ENCODE measurements at places on chromosomes 7 and 10. TPM values are rescaled to one million over a fixed set of nuclear protein-coding genes. Genes with fewer than 3 reads are reported as not detected.

GRCh38 chr7:3042861-3043489 lies 692 bp downstream of the CARD11 start:
- no peak for DNase-seq

The CALHM2 gene
- total RNA-seq: 15.3 TPM

DNA sequence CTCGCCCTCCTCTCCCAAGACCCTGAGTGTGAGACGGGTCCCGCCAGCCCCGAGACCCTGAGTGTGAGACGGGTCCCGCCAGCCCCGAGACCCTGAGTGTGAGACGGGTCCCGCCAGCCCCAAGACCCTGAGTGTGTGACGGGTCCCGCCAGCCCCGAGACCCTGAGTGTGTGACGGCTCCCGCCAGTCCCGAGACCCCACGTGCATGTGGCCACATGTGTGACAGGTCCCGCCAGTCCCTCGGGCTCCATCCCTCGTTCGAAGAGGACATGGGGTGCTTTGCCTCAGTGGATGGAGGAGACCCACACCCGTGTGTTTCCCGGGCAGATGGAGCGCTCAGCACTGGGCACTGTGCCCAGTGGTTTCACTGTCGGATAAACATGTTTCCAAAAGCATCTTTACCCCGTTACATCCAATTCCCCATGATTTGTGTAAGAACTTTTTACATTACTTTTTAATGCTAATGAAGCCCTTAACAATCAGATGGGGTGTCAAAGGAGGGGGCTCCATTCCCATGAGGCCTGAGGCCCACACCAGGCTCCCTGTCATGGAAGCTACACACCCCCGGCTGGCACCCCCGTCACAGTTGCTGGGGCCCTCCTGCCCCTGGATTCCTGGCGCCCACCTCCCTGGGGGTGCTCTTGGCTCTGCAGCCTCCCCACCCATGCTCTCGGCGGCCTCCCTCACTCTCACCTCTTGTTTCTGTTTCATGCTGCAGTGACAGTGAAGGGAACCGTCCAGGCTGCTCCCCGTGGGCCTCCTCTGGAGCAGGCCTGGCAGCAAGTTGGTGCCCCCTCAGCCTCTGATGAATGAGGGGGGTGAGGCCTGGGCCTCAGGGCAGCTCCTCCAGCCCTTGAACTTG lies 48.5 kb upstream of the CFAP46 start:
- no peak for DNase-seq

- DNase-seq: no peak
These were observed 944.4 kb upstream of the ZNF722 start for GRCh38 chr7:63054191-63054661.

- DNase-seq: no peak
These were observed 29.8 kb downstream of the ADAP1 start for GRCh38 chr7:924541-925231.

GRCh38 chr10:132035476-132035875 lies 30.3 kb upstream of the JAKMIP3 start:
- DNase-seq: no peak

The ZNF239 gene
- 0.35 TPM for total RNA-seq

GRCh38 chr10:15189133-15189885 lies 20.8 kb upstream of the NMT2 start:
- DNase-seq: no peak

The CACNA2D1 gene
- 1.5 TPM for total RNA-seq

GRCh38 chr7:136923111-136923667 lies 54.7 kb downstream of the CHRM2 start:
- no peak for DNase-seq

- no peak for DNase-seq
These were observed 62.9 kb upstream of the FAM171A1 start for GRCh38 chr10:15433850-15434537.

DNA sequence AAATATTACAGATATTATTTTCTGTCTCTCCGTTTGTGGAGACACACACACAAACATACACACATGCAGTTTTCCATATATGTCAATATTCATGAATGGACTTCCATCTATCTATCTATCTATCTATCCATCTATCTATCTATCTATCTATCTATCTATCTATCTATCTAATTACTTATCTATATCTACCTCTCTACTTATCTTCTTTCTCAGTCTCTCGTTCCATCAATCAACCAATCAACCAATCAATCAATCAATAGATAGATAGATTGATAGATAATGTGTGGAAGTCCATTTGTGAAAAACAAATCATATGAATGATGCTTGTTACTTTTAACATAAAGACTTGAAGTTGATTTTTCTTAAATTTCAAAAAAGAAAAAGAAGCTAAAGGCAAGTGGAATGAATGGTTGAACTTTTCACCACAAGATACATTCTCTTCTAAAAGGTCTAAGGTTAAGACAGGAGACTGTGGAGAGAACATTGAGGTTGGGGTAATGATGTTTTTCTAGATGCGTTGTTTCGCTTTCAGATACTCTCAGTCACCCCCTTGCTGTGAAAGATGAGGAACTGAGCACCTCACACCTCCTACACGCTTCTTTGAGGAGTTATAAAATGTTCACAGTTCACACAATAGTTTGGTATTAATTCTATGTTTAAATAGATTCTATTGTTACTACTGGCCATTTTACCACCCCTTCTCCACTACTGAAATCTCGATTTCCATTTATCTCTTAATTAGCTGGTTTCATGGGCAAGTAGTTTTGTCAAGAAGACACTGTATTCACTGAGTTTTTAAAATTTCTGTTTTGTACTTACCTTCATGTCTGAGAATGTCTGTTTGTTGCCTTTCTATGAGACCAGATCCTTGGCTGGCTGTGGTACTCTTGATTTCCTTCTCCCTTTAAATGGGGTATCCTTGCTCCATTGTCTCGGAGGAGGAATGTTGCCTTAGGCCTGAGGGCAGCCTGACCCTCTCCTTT lies 114.1 kb downstream of the EMX2 start:
- peak; percentile 95 for DNase-seq

GRCh38 chr7:66604198-66604597 lies 24.5 kb upstream of the KCTD7 start:
- DNase-seq: no peak

GRCh38 chr7:101743995-101744360 lies 73.4 kb upstream of the CUX1 start:
- DNase-seq: no peak

The NRAP gene
- not detected for total RNA-seq

DNA sequence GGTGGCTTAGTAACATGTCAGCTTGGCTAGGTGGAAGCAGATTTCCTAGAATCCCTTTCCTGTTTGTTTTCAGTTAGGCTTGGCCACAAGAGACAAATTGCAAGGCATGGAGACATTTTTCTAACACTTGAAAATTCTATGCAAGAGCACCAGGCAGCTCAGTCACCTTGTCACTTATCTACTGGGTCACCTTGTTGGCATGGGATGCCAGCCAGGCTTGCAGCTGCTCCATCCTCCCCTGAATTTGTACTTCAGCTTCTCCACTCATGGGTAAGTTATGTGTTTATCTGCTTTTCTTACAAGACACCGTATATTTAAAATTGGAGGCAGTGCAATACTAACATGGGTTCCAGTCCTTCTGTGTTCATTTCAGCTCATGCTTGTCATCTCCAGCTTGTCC lies 40.2 kb upstream of the CCSER2 start:
- DNase-seq: no peak

GRCh38 chr7:111750878-111751277 lies 188.6 kb upstream of the IMMP2L start:
- DNase-seq: no peak

DNA sequence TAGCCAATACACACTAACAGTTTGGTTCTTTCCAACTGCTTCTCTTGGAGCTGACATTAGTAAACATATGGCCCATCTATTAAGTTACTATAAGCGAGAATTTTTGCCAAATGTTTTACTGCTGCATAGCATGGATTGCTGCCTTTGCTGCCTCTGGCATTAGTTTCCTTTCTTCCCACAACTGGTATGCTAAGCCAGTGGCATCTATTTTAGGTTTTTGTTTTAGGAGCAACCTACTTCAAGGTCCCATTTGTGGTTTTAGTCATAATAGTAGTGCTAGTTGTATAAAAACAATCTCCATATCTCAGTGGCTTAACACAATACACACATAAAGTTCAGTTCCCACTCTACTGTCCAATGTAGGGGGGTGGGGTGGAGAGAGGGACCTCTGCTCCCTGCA lies 25.9 kb upstream of the PANK1 start:
- DNase-seq: no peak

GRCh38 chr7:155488483-155489127 lies 30.7 kb downstream of the EN2 start:
- no peak for DNase-seq

DNA sequence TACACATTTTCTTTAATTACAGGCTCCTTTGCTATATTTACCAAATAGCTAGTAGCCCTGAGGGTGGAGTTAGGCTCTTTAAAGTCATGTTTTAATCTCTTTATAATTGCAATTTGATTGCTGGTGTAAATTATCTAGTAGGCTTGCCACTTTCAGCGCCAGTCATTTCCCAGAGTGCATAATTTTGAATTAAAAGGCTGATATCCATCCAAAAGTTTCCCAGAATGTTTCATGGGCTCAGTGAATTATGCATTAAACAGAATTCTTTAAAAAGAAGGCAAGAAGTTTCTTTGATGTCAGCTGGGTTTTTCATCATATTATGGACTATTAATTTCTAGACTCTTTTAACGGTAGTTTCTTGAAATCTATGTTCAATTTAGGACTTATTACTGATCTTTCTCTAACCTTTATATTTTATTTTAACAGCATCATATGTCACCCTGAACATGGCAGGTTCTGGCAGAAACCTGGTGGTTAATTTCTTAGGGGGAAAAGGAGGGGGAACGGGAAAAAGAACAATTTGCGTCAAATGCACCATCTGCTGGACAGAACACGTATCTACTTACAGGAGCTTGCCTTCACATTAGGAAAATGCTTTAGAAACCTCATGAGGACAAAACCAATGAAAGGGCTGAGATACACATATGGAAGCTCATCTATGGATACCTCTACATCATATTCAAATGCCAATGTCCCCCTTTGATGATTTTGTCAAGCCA lies 171.1 kb downstream of the GRM3 start:
- no peak for DNase-seq

- DNase-seq: no peak
These were observed 7.3 kb downstream of the SKIDA1 start for GRCh38 chr10:21518149-21518640.

The PGAM2 gene
- total RNA-seq: 0.24 TPM
